ENCODE measurements at places on chromosomes 5 and 9.
A peak's percentile ranks its signal among the peaks of the same experiment; 100 is the strongest.

- peak; percentile 16 for DNase-seq
Observed at GRCh38 chr5:43041669-43042175, 1.6 kb upstream of the ANXA2R start.

GRCh38 chr5:41908374-41909079 lies 4.4 kb downstream of the RIMOC1 start:
- no peak for DNase-seq

GRCh38 chr5:181188700-181189362 lies 16.2 kb downstream of the TRIM7 start:
- DNase-seq = no peak

- DNase-seq = peak; percentile 25
Observed at GRCh38 chr9:36632892-36633291, 60.2 kb downstream of the MELK start.

- DNase-seq = no peak
Observed at GRCh38 chr5:130166839-130167490, 262.7 kb downstream of the CHSY3 start.

DNA sequence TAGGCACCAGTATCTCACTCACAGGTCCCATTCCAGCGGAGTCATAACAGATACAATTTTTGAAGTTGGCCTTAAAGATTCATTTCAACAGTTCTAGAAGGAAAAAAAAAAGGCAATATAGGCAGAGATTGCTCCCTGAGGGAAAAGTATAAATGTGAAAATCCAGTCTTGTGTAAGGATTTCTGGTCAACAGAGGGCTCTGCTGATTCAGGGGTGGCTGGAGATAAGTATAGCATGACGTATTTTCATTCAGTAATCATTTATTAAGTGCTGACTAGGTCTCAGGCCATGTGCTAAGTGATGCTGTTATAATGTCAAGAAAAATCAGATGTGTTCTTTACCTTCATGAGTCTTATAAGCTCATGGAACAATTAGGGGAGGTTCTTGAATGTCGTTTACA lies 377.3 kb upstream of the MEF2C start:
- DNase-seq = no peak

GRCh38 chr5:148209151-148209770 lies 6.4 kb downstream of the SPINK6 start:
- DNase-seq = no peak

DNA sequence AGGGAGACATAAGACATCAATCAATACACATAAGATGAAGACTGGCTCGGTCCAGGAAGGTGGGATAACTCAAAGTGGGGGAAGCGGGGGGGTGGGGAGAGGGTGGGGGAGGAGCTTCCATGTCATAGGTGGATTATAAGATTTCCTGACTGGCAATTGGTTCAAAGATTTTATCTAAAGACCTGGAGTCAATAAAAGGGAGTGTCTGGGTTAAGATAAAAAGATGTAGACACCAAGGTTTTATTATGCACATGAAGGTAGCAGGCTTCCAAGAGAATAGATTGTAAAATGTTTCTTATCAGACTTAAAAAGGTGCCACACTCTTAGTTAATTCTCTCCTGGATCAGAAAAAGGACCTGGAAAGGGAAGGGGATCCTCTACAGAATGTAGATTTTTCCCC lies 25.6 kb upstream of the OTULINL start:
- no peak for DNase-seq

DNA sequence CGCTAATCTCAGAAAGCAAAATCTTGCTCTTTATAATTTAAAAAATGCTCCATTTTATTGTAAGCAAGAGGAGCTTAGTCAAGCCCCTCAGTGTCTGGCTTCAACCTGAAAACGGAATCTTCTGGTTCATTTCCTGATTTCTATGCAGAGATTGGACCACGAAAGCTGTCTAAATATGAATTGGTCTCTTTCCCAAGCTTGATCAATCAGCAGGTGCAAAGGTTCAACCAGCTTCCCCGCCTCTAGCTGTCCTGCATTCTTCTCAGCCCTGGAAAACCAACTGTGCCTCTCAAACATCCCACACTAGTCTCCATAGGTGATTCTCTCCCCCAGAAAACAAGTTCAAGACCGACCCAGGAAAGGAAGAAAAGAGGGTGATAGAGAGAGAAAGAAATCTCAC lies 34.5 kb downstream of the FNBP1 start:
- no peak for DNase-seq

GRCh38 chr5:12526113-12526512 lies 621.9 kb upstream of the CTNND2 start:
- no peak for DNase-seq

- DNase-seq = no peak
Observed at GRCh38 chr5:61254969-61255555, 77.0 kb upstream of the ZSWIM6 start.

GRCh38 chr5:127042593-127042992 lies 12.2 kb upstream of the MARCHF3 start:
- no peak for DNase-seq

DNA sequence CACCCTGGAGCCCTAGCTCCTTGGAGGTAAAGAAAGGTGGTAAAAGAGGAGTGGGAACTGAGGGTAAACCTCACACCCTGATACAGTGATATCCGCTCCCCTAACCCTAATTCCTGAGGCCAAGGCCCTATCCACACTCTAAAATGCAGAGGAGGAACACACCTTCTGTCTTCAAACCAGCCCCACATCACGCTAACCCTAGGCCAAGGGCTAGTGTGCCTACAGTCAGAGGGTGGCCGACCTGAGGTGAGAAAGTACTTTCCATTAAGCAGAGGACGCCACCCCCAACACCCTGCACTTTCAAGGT lies 590 bp downstream of the HDAC3 start:
- no peak for DNase-seq

- peak; percentile 27 for DNase-seq
Observed at GRCh38 chr9:16870596-16871335, at the start of gene BNC2. BNC2 (minus strand) TSS chr9:16870670; CDS start chr9:16870648, 22 bp downstream.

DNA sequence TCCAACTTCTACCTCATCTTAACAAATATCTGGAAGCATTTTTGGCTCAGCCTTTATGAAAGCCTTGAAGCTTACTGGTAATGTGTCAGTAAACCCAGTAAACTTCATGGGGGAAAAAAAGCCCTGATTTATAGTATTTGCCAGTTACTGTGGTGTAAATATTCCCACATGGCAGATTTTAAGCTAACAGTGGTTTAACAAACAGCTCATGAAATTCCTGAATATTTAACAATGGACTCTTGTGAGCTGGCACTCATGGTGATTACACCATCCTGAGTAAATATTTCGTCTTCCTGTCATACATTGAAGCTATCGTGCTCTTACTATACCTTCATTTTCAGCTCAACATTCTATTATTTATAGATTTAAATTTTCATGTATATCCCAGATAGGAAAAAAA lies 57.0 kb upstream of the ACOT12 start:
- no peak for DNase-seq

GRCh38 chr9:132998831-132999635 lies 20.5 kb downstream of the GFI1B start:
- no peak for DNase-seq

DNA sequence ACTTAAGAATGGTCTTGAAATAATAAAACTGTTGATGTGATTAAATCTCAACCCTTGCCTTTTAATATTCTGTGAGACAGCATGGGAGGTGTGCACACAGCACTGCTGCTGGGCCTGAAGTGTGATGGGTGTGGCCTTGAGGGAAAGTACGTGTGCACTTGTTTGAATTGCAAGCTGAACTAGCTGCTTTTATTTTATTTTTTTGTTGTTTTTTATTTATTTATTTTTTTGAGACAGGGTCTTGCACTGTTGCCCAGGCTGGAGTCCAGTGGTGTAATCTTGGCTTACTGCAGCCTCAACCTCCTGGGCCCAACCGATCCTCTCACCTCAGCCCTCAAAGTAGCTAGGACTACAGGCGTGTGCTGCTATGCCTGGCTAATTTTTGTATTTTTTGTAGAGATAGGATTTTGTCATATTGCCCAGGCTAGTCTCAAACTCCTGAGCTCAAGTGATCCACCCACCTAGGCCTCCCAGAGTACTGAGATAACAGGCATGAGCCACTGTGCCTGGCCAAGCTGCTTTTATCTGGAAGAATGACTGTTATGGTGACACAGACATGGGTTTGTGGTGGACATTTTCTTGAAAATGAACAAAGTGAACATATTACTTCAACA lies 58.9 kb downstream of the GPR107 start:
- DNase-seq = no peak

GRCh38 chr9:123998970-123999621 lies 12.5 kb upstream of the LHX2 start:
- DNase-seq = no peak

GRCh38 chr9:117013440-117013995 lies 326.4 kb downstream of the TRIM32 start:
- no peak for DNase-seq

DNA sequence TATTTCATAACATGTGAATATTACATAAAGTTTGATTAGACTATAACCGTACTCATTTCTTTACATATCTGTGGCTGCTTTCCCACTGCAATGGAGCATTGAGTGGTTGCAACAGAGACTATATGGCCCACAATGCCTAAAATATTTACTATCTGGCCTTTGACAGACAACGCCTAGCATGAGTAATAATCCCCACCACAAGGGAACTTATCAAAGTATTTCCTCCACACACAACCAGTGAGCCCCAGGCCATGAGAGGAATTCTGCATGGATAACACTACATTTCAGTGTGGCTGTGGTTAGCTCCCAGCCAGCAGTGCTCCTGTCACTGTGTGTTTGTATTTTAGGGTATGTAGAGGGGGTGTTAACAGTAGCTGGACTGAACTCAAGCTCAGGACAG lies 54.8 kb downstream of the FAM81B start:
- no peak for DNase-seq

DNA sequence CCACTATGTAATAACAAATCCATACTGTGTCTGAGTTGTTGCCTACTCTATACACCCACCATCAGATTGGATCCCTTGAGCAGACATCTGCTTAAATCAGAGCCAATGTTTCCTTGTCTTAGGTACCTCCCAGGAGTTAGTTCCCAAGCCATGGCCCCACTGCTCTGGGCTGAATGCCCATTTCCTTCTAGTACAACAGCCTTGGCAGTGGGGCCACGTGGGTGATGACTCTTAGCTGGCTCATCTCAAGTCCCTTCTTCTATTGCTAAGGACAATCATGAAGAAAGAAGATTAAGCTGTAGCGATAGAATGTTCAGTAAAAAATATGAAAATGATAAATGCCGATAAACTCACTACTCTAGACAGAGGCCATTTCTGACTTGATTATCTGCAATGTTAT lies 16.6 kb downstream of the PTGR1 start:
- DNase-seq = no peak

- no peak for DNase-seq
Observed at GRCh38 chr9:133709691-133710571, 28.2 kb downstream of the SARDH start.

DNA sequence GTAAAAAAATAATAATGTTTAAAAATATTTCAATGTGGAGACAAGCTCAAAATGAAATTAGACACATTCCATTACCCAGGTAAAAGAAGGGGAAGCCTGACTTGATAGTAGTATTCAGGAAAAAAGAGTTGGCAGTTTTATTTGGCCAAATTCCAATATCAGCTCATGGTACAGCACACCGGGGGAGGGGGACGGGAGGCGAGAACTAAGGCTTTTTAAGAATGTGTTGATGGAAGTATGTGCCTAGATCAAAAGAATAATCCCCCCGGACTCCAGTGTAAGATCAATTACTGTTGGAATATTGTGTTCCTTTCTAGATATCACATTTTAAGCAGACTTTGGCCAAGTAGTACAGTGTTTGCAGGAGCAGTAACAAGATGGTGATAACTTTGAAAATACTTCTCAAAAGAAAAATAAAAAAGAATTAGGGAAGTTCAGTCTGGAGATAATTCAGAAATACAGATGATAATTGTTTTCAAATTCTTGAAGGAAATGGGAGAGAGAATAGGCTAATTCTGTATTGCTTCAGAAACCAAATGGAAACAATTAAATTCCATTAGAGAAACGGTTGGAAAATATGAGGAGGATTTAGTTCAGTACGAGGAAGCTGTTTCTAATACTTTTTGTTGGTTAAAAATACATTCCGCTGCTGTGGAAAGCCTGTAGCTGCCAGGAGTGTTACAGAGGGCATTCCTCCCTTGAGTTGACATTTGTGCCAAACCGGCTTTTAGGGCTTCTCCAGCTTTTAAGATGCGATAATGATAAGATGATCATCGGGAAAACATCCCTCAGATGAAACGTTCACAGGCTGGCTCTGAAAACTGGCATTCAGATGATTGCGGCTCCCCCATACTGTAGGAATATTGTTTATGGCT lies 98.1 kb upstream of the ERBIN start:
- no peak for DNase-seq

- no peak for DNase-seq
Observed at GRCh38 chr5:42454216-42454995, 31.2 kb downstream of the GHR start.

DNA sequence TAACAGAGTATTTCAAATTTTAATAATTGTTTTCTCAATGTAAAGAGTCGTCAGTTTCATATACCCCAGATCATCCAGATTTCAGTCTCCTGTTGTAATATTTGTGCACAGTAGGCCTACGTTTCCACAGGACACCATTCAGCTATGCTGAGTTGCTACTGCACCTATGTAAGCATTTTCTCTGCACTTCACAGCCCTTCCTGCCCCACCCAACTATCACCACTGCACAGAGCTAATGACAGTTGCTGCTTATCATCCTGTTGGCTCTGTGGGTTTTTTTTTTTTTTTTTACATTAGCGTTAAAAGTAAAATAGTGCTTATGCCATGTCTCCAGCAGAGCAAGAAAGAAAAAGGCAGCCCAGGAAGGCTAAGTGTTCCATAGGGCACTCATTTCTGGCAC lies 5.9 kb upstream of the PRKACG start:
- DNase-seq = no peak

DNA sequence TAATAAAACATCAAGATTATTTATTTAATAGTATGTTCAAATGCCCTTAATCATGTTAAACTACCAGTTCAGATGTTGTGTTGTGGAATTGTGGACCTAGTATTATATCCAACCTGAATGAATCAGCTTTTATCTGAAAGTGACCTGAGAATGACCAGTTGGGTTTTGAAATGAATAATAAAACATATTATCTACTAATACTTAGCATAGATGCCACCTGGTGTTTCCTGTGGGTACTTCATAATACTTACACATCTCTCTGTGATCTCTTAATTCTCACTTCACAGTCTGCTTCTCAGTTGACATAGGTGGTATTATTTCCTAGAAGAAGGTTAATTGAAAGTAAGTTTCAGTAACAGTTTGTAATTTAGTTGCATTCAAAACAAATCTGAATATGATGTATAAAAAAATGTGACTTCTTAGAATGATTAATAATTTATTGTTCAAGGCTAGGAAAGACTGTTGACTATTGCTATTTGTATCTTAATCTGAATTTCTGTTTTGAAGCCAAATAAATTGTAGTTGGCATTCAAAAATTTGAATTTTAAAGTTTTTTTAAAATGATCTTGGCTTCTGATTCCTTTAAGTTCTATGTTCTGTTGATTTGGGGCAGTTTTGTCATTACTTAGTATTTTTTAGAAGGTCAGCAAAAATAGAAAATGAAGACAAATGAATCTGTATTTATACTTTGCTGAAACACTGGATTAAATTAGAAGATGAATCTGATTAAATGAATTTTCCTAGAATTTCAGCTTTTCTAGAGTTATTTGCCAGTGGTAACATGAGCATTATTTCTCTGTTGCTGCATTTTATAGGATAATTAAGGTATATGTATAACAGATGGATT lies 48.2 kb downstream of the KIF2A start:
- peak; percentile 23 for DNase-seq

- no peak for DNase-seq
Observed at GRCh38 chr9:12843735-12844134, 68.9 kb downstream of the LURAP1L start.

- peak; percentile 51 for DNase-seq
Observed at GRCh38 chr9:86202338-86202882, 57.0 kb downstream of the C9orf153 start.

- peak; percentile 33 for DNase-seq
Observed at GRCh38 chr9:89597711-89598362, 7.0 kb upstream of the GADD45G start.

Data from germinal center (tissue), 1 donor.